ENCODE measurements at places on chromosomes 12 and 14.

GRCh38 chr12:95118138-95118787 lies 44.8 kb upstream of the NR2C1 start:
- H3K27ac ChIP-seq = peak overlapping the region; percentile 53
- DNase-seq = no peak
- H3K36me3 ChIP-seq = peaks cover 3% of the 10 kb centered on the region
- H3K4me3 ChIP-seq = no peak overlapping the region
- H3K27me3 ChIP-seq = no peaks in the 10 kb centered on the region
- peaks cover 24% of the 10 kb centered on the region for H3K4me1 ChIP-seq

DNA sequence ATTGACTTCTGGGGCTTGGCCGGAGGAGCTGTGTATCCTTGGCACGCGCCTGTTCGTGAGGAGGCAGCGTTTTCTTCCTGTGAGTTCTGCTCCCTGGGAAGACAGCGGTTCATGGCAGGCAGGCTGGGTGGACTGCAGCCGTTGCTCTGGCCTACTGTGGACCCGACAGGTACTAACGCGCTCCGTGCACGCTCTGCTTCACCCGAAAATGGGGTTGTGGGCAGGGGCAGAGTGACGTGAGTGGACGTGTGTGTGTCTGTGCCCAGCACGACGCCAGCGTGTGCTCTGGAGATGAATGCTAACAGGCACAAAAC lies 179.1 kb downstream of the KIF26A start:
- no peaks in the 10 kb centered on the region for H3K36me3 ChIP-seq
- no peak overlapping the region for H3K27ac ChIP-seq
- peaks cover 18% of the 10 kb centered on the region for H3K27me3 ChIP-seq
- no peak overlapping the region for H3K4me3 ChIP-seq

DNA sequence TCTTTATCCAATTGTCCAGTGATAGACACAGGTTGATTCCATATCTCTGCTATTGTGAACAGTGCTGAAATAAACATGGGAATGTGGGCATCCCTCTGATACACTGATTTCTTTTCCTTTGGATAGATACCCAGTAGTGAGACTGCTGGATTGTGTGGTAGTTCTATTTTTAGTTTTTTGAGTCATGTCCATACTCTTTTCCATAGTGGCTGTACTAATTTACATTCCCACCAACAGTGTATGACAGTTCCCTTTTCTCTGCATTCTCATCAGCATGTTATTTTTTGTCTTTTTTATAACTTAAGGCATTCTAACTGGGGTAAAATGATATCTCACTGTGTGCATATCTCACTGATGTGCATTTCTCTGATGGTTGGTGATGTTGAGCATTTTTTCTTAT lies 24.8 kb upstream of the VASH1 start:
- no peaks in the 10 kb centered on the region for H3K4me1 ChIP-seq
- DNase-seq = no peak
- no peak overlapping the region for H3K4me3 ChIP-seq
- no peak overlapping the region for H3K27ac ChIP-seq

- no peaks in the 10 kb centered on the region for H3K4me1 ChIP-seq
- no peaks in the 10 kb centered on the region for H3K36me3 ChIP-seq
- no peak for DNase-seq
- H3K27me3 ChIP-seq = peaks cover under 1% of the 10 kb centered on the region
- H3K27ac ChIP-seq = no peak overlapping the region
- no peak overlapping the region for H3K4me3 ChIP-seq
Measured at GRCh38 chr12:65593239-65593701, 231.0 kb upstream of the HMGA2 start.

- no peaks in the 10 kb centered on the region for H3K36me3 ChIP-seq
- no peaks in the 10 kb centered on the region for H3K4me1 ChIP-seq
- no peak for DNase-seq
- no peaks in the 10 kb centered on the region for H3K27me3 ChIP-seq
- H3K4me3 ChIP-seq = no peak overlapping the region
Measured at GRCh38 chr14:59803052-59803540, 67.5 kb downstream of the RTN1 start.

GRCh38 chr12:127811988-127812387 lies 455.0 kb upstream of the TMEM132C start:
- H3K4me3 ChIP-seq = no peak overlapping the region
- no peak overlapping the region for H3K27ac ChIP-seq
- H3K4me1 ChIP-seq = no peaks in the 10 kb centered on the region
- DNase-seq = no peak

DNA sequence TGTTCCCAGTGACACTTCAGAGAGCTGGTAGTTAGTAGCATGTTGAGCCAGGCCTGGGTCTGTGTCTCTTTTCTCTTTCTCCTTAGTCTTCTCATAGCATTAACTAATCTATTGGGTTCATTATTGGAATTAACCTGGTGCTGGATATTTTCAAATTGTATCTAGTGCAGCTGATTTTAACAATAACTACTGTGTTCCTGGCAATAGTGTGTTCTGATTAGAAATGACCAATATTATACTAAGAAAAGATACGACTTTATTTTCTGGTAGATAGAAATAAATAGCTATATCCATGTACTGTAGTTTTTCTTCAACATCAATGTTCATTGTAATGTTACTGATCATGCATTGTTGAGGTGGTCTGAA lies 3.0 kb downstream of the FOS start:
- peak overlapping the region; percentile 100 for H3K27ac ChIP-seq
- H3K4me3 ChIP-seq = peak overlapping the region; percentile 90
- no peak for DNase-seq
- peaks cover 44% of the 10 kb centered on the region for H3K4me1 ChIP-seq

GRCh38 chr14:104217486-104218360 lies 79.3 kb downstream of the KIF26A start:
- no peak overlapping the region for H3K4me3 ChIP-seq
- H3K4me1 ChIP-seq = no peaks in the 10 kb centered on the region
- H3K27me3 ChIP-seq = peaks cover 8% of the 10 kb centered on the region
- DNase-seq = peak; percentile 36

DNA sequence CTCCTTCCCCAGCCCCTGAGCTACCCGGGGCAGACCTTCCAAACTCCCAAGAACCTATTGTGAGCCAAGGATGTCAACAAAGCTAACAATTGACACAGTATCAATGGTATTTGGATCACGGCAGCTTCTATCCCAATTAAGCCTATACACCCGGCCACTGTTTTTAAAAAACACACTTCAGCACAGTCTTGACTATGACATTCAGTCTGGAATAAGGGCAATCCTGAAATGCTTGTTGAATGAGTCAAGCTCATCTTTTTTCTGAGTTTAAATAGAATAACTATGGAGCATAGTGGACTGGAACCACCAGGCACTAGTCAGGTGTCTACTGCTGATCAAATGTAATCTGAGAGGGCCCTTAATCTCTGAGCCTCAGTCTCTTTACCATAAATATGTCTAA lies 5.7 kb downstream of the DENND5B start:
- peaks cover 11% of the 10 kb centered on the region for H3K4me1 ChIP-seq
- no peaks in the 10 kb centered on the region for H3K36me3 ChIP-seq
- H3K27me3 ChIP-seq = no peaks in the 10 kb centered on the region
- DNase-seq = no peak
- no peak overlapping the region for H3K4me3 ChIP-seq

- peaks cover 33% of the 10 kb centered on the region for H3K27me3 ChIP-seq
- H3K4me1 ChIP-seq = peaks cover 29% of the 10 kb centered on the region
- no peak overlapping the region for H3K27ac ChIP-seq
- H3K4me3 ChIP-seq = no peak overlapping the region
- no peak for DNase-seq
Measured at GRCh38 chr12:132432721-132433577, 57.0 kb upstream of the FBRSL1 start.

DNA sequence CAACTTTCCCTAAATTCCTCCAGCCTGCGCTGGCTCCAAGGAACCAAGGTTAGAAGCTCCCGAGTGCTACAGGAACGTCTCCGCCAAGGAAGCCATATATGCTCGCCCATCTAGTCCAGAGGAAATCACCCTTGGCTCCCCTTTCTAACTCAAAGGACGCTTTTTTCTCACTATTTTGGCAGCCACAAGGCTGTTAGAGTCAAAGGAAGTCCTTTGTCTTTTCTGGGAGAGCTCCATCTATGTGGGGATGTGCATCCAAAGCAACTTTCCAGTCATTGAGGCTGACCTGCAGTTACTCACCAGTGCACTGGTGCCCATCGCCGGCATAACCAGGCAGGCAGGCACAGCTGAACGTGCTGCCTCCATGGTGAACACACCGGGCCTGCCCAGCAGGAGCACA lies 37.6 kb downstream of the RTRAF start:
- H3K4me1 ChIP-seq = peaks cover 19% of the 10 kb centered on the region
- DNase-seq = no peak
- H3K27me3 ChIP-seq = no peaks in the 10 kb centered on the region
- no peaks in the 10 kb centered on the region for H3K36me3 ChIP-seq
- no peak overlapping the region for H3K27ac ChIP-seq
- H3K4me3 ChIP-seq = no peak overlapping the region

DNA sequence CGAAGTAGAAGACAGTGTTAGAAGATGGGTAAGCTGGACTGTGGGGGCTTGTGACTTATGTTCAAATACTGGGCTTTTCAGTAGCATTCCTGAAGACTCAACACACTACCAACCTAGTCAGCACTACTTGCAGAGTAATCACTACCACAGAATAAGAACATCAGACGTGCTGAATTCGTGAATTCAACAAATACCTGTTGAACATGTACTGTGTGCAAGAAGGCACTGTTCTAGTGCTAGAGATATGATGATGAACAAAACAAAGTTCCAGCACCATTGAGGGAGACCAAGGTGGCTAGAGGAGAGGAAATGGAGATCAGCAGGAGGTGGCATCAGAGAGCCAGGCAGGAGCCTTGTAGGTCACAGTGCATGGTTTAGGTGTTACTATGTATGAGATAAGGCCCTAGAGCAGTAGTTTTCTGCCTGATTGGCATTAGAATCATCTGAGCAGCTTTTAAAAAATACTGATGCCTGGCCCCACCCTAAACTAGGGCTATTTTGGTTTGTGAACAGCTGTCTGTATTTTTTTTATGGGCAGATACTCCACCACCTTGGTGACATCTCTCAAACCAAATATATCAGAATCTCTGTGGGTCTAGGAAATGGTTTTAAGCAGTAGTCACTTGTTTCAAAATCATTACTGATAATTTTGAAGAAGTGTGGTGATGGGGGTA lies 26.8 kb downstream of the FERMT2 start:
- no peaks in the 10 kb centered on the region for H3K27me3 ChIP-seq
- H3K27ac ChIP-seq = no peak overlapping the region
- peaks cover 78% of the 10 kb centered on the region for H3K4me1 ChIP-seq
- no peak for DNase-seq

GRCh38 chr12:75600146-75600545 lies 88.7 kb upstream of the KRR1 start:
- H3K27me3 ChIP-seq = no peaks in the 10 kb centered on the region
- no peaks in the 10 kb centered on the region for H3K4me1 ChIP-seq
- H3K4me3 ChIP-seq = no peak overlapping the region
- no peak overlapping the region for H3K27ac ChIP-seq

DNA sequence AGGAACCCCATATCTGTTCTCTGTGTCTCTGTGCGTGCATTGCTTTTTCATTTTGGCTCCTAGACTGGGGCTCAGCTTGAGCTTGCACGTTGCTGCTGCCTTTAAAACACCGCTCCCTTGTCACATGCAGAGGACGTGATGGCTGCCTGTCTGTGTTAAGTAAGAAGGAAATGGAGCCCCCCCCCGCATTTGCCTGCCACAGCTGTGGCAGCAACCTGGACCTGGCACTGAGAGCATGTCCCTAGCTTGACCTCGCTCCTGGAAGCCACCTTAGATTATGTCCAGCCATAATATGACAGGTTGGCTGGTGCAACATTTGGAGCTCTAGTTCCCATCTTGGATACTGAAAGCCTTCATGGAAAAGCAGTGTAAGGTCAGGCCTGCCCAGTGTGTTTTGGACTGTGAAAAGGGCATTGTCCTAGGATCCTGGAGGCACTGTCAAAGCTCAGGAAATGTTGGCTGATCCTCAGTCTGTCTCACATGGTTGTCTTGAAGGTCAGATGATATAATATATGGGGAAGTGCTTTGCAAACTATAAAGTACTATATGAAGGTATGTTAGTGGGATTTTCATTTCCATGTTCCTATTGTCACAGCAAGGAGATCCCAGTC lies 73.8 kb downstream of the PRKCH start:
- no peaks in the 10 kb centered on the region for H3K27me3 ChIP-seq
- no peak for DNase-seq
- H3K36me3 ChIP-seq = no peaks in the 10 kb centered on the region
- no peak overlapping the region for H3K27ac ChIP-seq

GRCh38 chr14:81187832-81188522 lies 32.8 kb downstream of the GTF2A1 start:
- no peaks in the 10 kb centered on the region for H3K27me3 ChIP-seq
- peaks cover 64% of the 10 kb centered on the region for H3K36me3 ChIP-seq
- H3K4me3 ChIP-seq = no peak overlapping the region
- no peak for DNase-seq

- no peaks in the 10 kb centered on the region for H3K36me3 ChIP-seq
- H3K4me3 ChIP-seq = peak within 1 kb of the TSS; percentile 57
- H3K27me3 ChIP-seq = peaks cover 16% of the 10 kb centered on the region
- H3K27ac ChIP-seq = no peak within 1 kb of the TSS
Measured at GRCh38 chr12:99984271-99985128, at the start of gene ANKS1B. ANKS1B (minus strand) TSS chr12:99984936; CDS start chr12:99984237, 699 bp downstream.

- H3K27me3 ChIP-seq = no peaks in the 10 kb centered on the region
- H3K36me3 ChIP-seq = no peaks in the 10 kb centered on the region
- DNase-seq = no peak
- H3K27ac ChIP-seq = no peak overlapping the region
Measured at GRCh38 chr12:129049917-129050316, 196.6 kb downstream of the GLT1D1 start.

GRCh38 chr14:94395888-94396574 lies 7.6 kb upstream of the SERPINA1 start:
- no peak for DNase-seq
- peak overlapping the region; percentile 73 for H3K27ac ChIP-seq
- H3K36me3 ChIP-seq = no peaks in the 10 kb centered on the region
- H3K27me3 ChIP-seq = no peaks in the 10 kb centered on the region
- H3K4me3 ChIP-seq = no peak overlapping the region
- peaks cover 54% of the 10 kb centered on the region for H3K4me1 ChIP-seq

- H3K27ac ChIP-seq = no peak overlapping the region
- no peak for DNase-seq
- no peak overlapping the region for H3K4me3 ChIP-seq
- H3K4me1 ChIP-seq = no peaks in the 10 kb centered on the region
Measured at GRCh38 chr14:29724991-29725390, 202.7 kb downstream of the PRKD1 start.

DNA sequence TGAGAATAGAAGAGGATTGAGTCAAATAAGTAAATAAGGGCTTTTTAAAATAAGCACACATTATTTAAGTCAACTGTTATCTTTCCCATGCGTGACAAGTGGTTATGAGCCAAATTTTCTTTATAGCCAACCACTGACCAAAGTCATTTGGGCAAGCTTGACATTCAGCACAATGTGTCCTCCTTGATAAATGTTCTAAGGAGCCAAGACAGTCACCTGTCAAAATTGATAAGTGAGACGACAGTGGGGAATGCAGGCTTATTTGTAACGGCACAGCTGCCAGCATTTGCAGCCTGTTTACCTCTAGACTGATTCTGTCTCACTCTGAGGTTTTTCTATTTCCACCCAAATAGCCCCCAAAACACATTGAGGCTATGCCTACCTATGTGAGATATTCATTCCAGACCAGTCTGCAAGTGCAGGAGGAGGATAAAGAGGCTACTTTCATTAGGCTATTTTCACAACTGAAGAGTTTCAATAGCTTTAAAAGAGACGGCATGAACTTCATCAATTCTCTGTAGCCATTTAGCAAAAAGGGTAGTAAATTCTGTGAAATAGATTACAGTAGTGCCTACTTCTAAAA lies 339.5 kb downstream of the PDZRN4 start:
- DNase-seq = no peak
- H3K4me1 ChIP-seq = no peaks in the 10 kb centered on the region
- H3K27me3 ChIP-seq = no peaks in the 10 kb centered on the region

- DNase-seq = no peak
- no peak overlapping the region for H3K4me3 ChIP-seq
- H3K36me3 ChIP-seq = no peaks in the 10 kb centered on the region
- H3K27ac ChIP-seq = no peak overlapping the region
Measured at GRCh38 chr12:48454667-48455066, 17.7 kb upstream of the ANP32D start.

All from lower lobe of right lung (tissue), 2 donors.